Left renal cortex interstitium (tissue), 4 donors: ENCODE measurements at places on chromosomes 16 and 17.

DNA sequence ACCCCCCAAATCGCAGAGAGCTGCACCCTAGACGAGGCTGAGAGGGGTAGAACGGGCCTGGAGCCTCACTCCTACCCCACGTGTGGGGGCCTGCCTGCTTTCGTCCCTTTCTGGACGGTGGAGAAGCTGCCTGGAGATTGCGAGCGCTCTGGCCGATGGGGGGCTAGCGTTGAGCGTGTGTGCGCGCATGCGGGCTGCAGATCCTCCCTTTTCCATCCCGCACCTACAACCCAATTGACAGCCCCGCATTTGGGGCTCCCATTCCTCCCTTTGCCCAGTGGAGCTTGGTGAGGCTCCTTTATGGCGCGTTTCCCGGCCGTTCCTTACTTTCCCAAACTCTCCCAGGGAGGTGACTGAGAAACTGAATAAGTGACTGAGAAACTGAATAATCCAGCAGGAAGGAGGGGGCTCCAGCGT, 907 bp upstream of the ESRP2 start:
- no peak for DNase-seq

DNA sequence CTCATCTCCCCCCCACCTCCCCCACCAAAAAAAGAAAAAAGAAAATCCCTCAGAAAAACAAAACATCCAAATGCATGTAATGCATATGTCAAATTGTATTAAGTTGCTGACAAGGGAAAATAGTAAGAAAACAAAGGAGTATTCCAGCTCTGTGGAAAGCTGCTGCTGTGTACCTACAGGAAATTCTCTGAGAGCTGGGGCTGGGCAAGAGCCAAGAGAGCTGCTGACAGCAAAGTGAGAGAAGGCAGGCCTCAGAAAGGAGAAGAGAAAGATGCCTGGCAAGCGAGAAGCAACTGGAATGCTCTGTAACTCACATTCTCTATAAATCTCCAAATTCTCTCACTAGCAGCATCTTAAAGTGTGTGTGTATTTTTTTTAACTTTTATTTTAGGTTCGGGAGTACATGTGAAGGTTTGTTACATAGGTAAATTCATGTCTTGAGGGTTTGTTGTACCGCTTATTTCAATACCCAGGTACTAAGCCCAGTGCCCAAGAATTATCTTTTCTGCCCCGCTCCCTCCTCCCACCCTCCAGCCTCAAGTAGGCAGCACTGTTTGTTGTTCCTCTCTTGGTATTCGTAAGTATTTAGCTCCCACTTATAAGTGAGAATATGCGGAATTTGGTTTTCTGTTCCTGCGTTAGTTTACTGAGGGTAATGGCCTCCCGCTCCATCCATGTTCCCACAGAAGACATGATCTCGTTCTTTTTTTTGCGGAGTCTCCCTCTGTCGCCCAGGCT, 24.4 kb downstream of the CNTROB start:
- DNase-seq: no peak

GRCh38 chr17:73237714-73238113, 24.0 kb downstream of the CPSF4L start:
- no peak for DNase-seq

- no peak for DNase-seq
These were observed 113.3 kb downstream of the ZNF423 start for GRCh38 chr16:49742428-49743202.

DNA sequence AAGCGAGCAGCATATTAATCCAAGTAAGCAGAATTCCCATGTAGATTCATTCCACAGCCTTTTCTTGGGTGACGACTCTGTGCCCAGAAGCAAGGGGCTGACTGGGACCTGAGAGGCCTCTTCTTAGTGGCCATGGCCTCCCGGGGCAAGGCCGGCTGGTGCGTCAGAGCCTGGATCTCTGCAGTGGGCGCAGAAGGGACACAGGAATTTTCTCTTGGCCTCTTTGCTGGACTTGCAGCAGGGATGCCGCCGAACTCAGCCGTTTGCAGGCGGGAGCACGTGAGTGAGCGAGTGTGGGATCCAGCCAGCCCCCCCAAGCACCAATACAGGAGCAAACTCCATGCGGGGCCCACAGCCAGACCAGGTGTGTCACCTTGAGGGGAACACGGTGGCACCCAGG, 151.8 kb downstream of the RPTOR start:
- DNase-seq: no peak

GRCh38 chr17:8994319-8994718, 27.0 kb upstream of the NTN1 start:
- no peak for DNase-seq

DNA sequence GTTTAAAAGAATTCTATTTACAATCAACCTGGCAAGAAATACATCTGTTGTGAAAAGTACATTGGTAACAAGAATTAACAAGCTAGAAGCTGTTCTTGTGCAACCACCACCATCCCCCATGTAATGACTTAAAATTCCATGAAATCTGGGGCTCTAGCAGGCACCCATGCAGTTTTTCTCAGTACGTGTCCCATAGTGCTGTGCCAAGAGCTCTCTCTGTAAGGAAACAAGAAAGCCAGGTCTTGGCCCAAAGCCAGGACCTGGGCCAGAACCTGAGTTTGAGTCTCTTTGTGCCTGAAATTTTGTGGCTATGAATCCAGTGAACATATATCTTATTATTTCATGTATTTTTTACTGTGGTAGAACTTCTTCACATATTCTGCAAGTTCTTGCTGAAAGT, 46.6 kb downstream of the NUP93 start:
- DNase-seq: no peak

DNA sequence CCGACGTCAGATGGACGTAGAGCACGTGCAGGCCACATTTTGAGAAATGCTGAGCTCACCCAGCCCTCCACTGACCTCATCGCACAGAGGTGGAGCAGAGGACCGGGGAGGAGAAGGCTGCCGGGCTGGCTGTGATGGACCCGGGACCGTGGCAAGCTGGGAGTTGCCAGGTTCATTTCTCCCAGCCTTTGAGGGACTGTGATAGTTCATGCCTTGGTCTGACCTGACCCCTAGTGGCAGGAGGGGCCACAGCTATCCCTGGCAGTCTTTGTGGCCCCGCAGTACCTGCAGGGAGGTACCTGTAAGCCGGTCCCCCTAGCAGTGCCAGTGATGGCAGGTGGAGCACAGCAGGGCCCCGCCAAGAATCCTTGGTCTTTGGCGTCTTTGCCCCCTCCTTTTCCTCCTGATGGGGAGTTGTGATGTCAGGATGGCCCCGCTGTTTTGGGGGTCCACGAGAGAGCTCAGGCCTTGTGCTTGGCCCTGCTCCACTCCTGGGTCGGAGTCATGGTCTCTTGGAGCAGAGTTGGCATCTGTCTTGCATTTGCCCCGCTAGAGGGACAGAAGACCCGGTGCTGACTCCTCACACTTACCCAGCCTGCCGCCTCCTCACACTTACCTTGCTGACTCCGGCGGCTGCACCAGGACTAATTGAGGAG, 50.4 kb downstream of the OR1D5 start:
- no peak for DNase-seq

DNA sequence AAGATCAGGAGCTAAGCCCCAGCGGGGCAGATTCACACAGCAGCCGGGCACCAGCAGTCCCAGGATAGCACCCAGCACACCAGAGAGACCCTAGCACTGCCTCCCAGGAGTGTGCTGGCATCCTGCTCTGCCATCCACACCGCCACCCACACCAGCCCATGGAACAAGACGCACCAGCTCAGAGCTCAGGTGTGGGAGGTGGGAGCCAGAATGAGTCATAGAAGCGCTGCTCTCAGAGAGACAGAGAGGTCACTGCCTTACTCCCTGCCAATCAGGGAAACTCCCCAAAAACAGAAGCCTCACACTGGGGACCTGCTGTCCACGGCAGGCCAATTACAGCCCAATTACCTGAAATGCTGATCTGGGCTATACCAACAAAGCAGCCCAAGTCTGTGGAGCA, 64.9 kb downstream of the CDYL2 start:
- no peak for DNase-seq

GRCh38 chr17:70270554-70270953, 101.2 kb downstream of the KCNJ2 start:
- no peak for DNase-seq

DNA sequence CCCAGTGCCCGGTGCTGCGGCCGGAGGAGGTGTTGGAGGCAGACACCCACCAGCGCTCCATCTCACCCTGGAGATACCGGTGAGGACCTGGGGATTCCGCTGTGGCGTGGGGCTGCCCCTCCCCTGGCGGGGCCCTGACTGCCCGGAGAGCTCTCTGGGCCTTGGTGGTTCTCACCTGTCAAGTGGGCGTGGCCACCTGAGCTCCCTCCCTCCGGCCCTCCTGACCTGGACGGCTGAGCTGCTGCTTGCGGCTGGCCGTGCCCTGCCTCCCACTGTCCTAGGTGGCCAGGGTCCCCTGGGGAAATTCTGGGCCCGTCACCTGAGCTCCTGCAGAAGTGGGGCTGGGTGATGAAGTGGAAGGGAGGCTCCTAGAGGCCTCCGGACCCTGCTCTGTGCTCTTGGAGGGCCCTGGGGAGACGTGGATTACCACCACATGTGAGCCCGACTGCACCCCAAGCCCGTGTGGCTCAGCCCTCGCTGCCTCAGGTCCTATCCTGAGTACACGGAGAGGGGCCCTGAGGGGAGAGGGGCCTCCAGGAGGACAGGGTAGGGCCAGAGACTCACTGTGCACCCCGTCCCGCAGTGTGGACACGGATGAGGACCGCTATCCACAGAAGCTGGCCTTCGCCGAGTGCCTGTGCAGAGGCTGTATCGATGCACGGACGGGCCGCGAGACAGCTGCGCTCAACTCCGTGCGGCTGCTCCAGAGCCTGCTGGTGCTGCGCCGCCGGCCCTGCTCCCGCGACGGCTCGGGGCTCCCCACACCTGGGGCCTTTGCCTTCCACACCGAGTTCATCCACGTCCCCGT, 1.1 kb downstream of the IL17C start:
- no peak for DNase-seq

DNA sequence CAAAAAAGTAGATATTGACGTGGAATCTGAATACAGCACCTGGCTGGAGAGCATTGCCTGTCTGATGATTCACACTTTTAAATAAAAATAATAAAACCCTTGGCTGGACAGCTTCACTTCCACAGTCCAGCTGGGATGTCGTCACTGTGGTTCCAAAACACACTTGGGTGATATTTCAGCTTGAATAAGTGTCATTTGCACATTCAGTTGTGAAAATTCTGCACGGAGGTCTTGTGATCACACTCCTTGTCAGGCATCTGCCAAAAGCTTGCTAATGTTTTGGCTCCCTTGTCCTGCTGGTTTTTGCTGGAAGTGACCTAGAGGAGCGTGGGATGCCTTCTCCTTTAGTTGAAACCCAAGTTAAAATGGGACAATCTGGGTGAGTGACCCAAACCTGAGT, 60.7 kb downstream of the PCTP start:
- DNase-seq: no peak

DNA sequence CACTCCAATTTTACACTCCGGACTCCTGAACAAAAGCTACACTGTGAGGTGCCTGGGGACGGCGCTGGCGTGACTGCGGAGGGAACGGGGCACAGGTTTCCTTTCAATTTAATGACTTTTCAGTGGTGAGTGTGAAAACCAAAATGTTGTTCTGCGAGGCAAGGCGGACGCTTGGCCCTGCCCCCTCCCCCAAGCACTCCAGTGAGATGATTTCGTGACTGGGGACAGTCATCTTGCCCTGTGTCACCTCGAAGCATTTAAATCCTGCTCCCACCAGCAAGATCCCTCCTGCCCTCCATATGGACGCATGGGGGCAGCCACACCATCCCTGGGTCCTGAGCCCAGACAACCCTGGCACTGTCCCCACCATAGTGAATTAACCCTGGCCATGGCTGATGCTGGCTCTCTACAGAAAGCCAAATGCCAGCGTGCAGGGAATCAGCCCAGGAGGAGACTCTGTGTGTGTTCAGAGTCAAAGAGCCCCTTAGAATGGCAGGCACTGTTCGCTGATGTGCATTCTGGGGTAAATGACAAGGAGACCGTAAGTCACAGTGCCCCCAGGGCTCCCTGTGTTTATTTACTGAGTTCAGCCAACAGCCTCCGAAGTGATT, 41.0 kb downstream of the C16orf95 start:
- DNase-seq: no peak

DNA sequence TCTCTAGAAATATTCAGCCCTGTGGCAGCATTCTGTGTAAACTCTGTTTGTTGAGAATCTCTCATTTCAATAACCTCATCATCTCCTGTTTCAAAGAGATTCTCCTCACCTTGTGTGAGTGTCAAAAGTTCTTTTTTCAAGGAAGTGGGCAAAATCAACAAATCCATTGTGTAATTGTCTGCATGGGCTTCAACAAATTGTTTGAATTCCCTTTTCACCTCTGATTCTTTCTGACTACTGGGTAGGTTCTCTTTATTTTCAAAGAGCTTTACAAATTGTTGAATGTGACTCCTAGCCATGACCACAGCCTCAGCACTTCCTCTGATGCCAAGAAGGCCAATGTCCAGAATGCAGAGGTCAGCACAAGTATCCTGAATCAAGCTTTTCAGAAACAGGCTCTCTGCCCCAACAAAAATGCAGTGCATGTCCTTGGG, 48.0 kb downstream of the N4BP1 start:
- no peak for DNase-seq

DNA sequence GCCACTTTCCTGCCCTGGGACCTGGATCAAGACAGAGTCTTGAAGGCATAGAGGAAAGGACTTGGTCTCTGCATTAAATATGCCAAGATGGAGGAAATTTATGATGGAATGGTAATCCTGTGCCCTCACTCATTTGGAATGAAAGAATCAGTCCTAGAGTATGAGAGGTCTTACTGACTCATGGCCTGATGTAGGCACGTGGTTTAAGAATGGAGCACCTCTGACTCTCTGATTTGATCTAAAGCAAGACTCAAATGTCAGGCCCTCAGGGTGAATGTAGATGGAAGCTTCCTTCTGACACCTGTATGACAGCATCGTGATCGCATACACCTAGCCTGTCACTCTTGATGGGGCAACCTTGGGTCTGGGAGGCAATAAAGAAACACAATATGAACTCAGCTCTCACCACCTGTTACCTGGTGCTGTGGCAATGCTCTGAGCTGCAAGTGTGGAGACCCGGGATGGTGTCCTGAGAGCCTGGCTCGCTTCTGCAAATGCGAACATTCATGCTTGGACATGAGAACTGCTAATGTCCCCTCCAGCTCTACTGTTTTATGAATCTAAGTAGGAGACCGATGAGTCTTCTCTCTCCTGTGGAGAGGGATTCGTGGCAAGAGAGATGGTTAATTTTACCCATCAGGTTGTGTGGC, 229.9 kb downstream of the ABCC12 start:
- DNase-seq: no peak

- no peak for DNase-seq
These were observed 17.5 kb downstream of the PRMT7 start for GRCh38 chr16:68328151-68328859.
